Smooth muscle cell of the brain vasculature (primary cell): ENCODE measurements at places on chromosomes 7 and 10.

- no peak for DNase-seq
Measured at GRCh38 chr7:47932016-47932415, 16.2 kb downstream of the PKD1L1 start.

GRCh38 chr7:4787947-4788626 lies 12.7 kb downstream of the AP5Z1 start:
- no peak for DNase-seq

- DNase-seq, result no peak
Measured at GRCh38 chr10:28838908-28839307, 161.6 kb downstream of the BAMBI start.

- no peak for DNase-seq
Measured at GRCh38 chr10:124911124-124912067, 30.5 kb upstream of the ZRANB1 start.

GRCh38 chr7:74056096-74056915 lies 27.3 kb upstream of the LIMK1 start:
- DNase-seq, result no peak

GRCh38 chr7:22286436-22286835 lies 70.5 kb downstream of the RAPGEF5 start:
- no peak for DNase-seq

DNA sequence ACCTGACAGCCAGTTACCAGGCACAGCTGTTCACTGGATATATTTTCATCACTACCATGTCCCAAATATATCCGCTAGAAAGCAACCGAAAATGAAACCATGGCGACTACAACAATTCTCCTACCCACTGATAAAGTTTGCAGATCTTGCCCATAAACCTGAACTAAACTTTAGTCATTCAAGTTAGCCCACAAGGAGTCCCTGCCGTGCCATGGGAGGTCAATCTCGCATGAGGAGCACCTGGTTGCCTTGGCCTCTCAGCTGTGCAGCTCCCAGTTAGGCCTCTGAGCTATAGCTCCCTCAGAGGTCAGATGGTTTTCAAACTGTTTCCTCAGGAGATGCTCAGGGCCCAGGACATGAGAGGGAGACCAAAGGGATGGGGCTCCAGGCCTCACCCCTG lies 211.1 kb upstream of the RNF32 start:
- no peak for DNase-seq

- no peak for DNase-seq
Measured at GRCh38 chr7:46198701-46199100, 277.6 kb upstream of the IGFBP3 start.

- no peak for DNase-seq
Measured at GRCh38 chr7:141441837-141442627, 109.2 kb upstream of the AGK start.

GRCh38 chr10:103558911-103559310 lies 65.4 kb downstream of the NEURL1 start:
- DNase-seq, result no peak

DNA sequence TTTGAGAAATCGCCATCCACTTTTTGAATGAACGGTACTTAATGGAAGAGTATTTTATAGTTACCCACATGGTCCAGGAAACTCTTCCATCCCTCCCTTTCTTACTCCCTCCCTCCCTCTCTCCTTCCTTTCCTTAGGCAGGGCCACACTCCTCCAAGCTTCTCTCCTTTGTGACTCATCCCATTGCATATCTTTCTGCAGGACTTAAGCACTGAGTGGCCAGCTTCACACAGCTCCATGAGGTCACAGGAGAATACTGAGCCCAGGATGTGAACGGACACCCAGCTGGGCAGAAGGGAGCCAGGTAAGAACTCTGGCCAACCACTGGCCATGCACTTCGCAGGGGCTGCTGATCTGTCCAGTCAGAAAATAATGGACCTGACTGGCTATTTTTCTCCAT lies 189.7 kb upstream of the ADCY1 start:
- no peak for DNase-seq

- no peak for DNase-seq
Measured at GRCh38 chr10:62580396-62580795, 206.2 kb downstream of the ZNF365 start.

- no peak for DNase-seq
Measured at GRCh38 chr10:51759896-51760534, 60.6 kb upstream of the CSTF2T start.

DNA sequence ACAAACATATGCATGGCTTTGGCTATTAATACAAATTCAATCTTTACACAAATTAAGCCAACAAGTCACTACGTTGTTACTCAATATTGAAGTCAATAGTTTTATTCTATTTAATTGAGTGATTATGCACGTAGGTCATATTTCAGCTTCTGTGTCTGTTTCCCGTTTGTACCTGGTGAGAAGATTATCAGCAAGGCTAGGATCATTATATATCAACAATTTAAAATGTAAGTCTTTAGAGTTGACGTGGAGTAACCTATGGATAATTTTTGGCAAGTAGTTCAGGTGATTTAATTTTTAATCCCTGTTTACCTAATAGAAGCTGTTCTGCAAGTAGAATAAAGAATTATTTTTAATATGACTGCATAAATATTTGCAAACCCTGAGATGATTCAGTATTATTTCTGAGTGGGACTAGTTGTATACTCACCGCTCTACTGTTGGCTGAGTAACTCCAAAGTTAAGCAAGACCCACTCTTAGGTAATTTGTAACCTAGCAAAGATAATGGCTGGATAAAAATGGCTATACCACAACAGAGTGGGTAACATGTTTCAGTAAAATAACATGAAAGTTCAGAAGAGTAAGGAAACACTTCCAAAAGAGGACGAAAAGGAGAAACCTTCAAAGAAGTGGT lies 161.0 kb downstream of the HGF start:
- no peak for DNase-seq

GRCh38 chr10:35723059-35723458 lies 81.0 kb upstream of the FZD8 start:
- no peak for DNase-seq

DNA sequence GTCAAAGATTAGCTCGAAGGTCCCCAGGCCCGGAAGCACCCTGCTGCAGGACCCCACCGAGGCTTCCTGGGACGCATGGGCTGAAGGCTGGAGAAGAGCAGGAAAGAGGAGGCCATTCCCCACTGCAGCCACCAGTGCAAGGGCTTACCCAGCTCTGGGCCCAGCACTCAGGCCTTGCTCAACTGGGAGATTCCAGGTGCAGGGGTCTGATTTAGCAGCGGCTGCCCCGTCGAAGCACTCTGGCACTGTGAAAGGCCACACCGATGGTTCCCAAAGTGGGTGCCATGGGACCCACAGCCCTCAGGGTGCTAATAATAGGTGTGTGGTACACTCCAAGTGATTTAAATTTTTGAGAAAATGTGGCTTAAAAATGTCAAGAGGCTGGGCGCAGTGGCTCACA lies 130.9 kb downstream of the OAT start:
- DNase-seq, result no peak

GRCh38 chr7:11343818-11344413 lies 370.2 kb downstream of the PHF14 start:
- no peak for DNase-seq

DNA sequence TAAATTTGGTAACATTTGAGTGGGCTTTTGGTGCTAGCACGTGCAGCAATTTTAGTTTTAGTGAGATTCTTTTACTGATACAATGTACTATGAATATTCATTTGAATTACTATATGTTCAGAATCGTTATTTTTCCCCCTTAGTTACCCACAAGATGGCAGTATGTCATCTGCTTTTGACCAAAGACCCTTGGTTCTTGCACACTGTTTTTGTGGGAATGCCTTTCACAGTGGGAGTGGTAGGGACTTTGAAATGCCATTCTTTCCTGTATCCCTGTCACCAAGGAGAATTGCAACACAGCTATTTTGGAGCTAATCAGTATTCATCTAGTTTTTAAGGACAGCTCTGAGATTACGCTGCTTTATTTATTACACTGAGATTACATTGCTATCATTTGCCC lies 40.6 kb downstream of the SEC23IP start:
- DNase-seq, result no peak

DNA sequence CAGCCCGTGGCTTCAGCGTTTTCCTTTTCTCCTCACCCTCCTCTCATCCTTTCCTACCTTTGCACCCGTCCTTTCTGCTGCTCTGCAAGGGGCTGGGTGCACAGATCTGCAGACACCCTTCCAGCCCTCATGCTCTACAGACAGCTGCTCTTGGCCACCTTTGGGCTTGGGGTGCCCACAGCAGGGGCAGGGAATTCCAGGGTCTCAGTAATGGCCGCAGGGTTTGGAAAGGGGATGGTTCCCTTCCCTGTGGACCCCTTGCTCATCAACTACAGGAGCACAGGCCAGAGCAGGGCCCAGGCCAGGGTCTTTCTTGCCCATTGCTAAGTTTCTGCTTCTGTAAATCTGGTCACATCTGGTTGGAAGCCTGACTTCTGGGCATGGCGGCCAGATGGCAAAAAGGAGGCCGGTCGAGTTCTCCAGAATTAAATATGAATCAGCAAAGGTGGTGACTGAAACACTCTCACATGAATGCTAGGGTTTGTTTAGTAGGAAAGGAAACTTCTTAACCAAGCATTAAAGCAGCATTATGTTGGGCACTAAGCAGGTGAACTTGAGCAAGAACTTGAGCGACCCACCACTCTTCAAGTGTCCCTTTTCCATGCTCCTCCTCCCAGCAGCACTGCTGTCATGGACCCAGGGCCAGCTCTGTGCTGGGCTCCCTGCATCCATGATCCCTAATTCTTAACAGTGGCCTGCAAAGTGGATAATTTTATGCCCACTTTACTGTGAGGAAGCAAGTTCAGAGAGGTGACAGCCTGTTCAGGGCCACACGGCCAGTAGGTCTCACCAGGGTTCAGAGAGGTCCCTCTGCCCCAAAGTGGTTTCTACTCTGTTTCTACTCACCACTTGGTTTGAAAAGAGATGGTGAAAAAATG lies 1.5 kb downstream of the ECHDC3 start:
- no peak for DNase-seq

DNA sequence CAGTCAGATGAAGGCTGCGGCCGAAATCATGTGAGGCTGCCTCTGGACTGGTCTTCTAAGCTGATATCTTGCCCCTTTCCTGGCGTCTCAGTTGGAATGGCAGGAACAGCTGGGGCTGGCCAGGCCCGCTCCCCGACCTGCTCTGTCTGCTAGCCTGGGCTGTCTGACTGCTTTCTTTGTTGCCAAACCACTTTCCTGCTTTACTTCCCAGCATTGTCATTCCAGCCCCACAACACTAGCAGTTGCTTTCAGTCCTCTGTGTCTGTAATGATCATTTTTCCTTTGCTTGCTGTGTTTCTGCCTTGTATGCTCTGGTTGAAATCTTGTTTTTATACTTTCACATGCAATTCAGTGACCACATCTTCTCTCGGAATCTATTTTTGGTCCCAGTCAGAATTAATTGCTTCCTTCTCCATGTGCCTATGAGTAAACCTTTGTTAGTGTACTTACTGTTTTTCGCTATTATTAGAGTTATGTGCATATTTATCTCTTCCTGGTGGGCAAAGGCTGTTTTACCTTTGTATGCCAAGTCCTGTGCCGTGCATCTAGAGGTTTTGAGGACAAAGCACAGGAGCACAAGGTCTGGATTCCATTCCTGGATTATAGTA lies 21.6 kb downstream of the PRPF18 start:
- DNase-seq, result no peak

DNA sequence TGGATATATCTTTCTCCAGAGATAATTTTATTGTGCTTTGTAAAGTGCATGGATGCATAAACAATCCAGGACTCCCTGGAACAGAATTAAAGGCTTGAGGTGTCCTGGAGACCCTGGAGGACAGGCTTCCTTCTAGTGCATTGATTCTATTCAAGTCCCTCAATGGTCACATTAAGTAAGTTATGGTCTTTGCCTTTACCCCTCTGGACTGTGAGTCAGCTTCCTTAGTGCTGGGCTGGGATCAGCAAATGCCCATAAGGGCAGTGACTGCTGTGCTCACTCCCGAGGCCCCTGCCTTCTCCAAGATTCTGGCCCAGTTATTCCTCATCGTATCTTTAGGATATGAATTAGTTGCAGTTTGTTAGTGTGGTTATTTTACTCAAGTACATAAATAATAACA lies 178.7 kb upstream of the PRSS58 start:
- DNase-seq, result no peak

- no peak for DNase-seq
Measured at GRCh38 chr7:148146346-148146745, 444.2 kb upstream of the C7orf33 start.

- no peak for DNase-seq
Measured at GRCh38 chr7:1290679-1291356, 58.1 kb downstream of the UNCX start.

DNA sequence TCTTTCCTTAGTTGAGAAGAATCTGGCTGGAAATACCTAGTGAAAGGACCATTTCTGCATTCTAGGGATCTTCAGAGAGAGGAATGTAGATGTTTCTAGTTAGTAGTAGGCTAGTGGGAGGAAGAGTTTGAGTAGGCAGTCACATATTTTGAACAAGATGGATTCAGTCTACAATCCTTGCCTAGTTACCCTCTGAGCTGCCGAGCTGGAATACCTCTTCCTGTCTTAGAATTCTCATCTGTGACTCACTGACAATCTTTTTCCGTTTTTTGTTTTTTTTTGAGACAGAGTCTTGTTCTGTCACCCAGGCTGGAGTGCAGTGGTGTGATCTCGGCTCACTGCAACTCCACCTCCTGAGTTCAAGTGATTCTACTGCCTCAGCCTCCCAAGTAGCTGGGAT lies 30.7 kb upstream of the PLPP4 start:
- no peak for DNase-seq

GRCh38 chr7:116601426-116601825 lies 70.6 kb upstream of the MET start:
- no peak for DNase-seq

DNA sequence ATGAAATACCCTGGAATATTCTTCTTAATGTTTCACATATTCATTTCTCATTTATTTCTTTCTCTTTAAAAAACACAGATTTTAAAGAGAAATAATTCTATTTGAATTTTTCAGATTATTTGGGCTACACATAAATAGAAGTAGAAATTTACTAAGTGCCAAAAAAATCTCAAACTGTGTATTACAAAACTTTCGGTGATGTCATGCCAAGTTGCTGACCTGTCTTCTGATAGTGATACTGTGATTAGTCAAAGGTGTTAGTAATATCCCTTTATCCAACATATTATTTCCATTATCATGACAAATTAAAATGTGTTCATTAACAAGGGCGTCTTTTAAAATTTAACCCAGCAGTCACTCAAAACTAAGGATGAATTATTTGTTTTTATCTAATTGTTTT lies 60.1 kb downstream of the COL28A1 start:
- DNase-seq, result no peak

- DNase-seq, result no peak
Measured at GRCh38 chr7:54833001-54833467, 74.0 kb upstream of the SEC61G start.

GRCh38 chr7:8184221-8184620 lies 77.7 kb downstream of the ICA1 start:
- no peak for DNase-seq

- no peak for DNase-seq
Measured at GRCh38 chr7:22351878-22352277, 5.1 kb downstream of the RAPGEF5 start.

DNA sequence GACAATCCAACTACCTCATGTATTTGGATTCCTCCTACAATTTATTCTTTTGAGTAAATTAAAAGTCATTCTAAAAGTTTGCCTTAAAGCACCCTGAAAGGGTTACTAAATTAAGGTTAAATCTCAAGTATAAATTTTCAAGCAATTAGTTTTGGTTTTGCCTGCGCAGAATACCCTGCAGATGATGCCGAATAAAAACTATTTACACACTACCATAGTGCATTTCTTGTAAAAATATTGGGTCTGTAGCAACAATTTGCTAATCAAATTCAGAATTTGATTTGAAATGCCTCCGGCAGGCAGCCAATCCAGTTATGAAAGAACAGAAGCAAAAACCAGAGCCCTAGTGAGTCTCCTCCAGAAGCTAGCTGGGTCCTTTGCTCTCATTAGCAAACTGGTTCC lies 122.2 kb downstream of the TWIST1 start:
- no peak for DNase-seq
